ENCODE measurements at places on chromosomes 12 and 14.

DNA sequence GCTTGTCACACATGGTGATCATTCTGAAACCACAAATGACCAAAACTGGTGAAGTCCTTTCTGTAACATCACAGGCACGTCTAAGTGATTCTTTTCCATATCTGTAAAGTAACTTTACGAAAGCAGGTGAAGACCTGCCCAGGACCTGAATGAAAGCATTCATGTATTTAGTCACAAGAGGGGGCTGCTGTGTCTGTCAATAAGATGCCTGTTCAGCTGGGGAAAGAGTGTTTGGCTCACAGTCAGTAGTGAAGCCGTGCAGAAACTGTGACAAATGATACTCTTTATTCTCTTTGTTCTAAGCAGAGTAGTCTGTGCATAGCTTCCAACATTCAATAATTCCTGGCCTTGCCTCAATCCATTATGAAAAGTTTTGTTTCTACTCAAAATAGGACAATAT is 373.5 kb upstream of the OR4E1 start:
- peak; percentile 85 for DNase-seq

DNA sequence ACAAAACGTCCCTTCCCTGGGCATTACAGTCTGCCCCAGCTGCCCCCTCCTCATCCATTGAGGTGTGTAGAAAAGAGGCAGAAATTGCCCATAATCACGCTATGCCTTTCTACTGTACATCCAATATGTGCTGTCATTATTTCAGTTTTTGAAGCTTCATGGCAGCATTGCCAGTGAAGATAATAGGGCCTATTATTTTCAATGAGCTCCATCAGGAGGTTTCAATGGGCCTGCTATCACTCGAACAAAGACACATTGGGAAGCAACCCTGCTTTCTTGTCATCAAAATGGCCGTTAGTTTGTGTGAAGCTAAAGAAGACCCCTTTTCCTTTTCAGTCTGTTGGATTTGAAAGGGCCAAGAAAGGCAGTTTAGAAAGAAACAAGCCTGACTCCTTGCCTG is 653.8 kb downstream of the NOVA1 start:
- DNase-seq, result no peak

DNA sequence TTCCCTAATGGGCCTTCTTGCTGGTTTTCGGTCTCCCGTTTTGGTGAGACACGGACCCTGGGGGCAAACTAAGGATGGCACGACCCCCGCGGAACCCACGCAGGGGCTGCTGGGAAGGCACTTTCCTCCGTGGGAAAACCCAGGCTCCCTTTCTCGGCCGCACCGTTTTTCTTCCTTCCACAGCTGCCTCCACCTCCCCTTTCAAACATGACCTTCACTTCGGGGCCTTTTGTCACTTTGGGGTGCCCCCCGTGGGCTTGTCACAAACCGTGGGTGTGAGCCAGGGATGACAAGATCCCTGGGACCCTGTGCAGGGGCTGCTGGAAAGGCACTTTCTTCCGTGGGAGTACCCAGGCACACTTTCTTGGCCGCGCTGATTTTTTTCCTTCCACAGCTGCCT is 268.7 kb downstream of the ALG10 start:
- no peak for DNase-seq

DNA sequence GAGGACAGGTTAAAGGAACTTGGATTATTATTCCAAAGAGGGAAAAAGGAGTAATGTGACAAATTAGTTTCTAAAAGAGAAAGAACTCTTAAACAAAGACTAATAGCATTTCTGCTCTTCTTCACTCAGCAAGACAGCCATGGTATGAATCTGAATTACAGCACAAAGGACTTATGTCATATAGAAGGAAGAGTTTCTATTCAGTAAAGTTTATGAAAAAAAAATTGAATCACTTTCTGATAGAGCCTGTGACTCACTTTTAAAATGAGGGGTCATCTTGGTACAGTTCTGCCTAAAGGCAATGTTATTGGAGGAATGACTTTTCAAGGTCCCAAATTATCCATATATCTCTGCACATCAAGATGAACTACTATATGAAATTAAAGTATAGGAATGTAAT is 101.7 kb downstream of the DUSP6 start:
- DNase-seq, result no peak

DNA sequence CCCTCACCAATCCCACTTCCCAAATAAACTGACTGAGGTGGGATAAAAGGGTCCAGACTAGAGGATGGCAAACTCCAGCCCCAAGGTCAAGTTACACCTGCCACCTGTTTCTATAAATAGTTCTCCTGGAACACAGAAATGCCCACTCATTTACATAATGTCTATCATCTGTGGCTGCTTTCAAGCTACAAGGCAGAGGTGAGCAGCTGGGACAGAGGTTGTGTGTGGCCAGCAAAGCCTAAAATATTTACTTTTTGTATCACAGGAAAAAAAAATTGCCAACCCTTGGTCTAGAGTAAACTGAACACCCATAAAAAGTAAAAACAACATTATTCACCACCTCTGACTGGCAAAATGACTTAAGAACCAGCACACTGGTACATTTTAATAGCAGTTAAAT is 269.4 kb downstream of the RGS6 start:
- DNase-seq, result no peak

GRCh38 chr12:128079-128478 is 61.5 kb downstream of the IQSEC3 start:
- DNase-seq, result no peak

GRCh38 chr12:131049549-131050339 is 96.0 kb downstream of the ADGRD1 start:
- no peak for DNase-seq

- DNase-seq, result no peak
Observed at GRCh38 chr14:65776193-65776852, 363.8 kb downstream of the FUT8 start.

DNA sequence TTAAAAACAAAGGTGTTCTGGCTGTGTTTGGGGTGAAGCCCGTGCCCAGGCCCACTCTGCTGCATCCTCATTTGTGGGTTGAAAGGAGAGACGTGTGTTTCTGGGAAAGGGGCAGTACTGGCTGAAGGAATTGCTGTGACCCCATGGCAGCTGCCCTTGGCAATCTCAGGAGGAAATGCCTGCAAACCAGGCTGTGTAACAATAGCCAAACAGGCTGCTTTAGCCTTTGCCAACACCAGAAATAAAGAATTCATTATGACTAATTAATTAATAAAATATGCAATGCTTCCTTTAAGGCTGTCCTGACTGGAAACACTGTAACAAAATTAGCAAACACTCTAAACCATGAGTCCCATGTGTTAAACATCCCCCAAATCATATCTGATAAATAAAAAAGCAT is 53.0 kb upstream of the KRR1 start:
- DNase-seq, result no peak

DNA sequence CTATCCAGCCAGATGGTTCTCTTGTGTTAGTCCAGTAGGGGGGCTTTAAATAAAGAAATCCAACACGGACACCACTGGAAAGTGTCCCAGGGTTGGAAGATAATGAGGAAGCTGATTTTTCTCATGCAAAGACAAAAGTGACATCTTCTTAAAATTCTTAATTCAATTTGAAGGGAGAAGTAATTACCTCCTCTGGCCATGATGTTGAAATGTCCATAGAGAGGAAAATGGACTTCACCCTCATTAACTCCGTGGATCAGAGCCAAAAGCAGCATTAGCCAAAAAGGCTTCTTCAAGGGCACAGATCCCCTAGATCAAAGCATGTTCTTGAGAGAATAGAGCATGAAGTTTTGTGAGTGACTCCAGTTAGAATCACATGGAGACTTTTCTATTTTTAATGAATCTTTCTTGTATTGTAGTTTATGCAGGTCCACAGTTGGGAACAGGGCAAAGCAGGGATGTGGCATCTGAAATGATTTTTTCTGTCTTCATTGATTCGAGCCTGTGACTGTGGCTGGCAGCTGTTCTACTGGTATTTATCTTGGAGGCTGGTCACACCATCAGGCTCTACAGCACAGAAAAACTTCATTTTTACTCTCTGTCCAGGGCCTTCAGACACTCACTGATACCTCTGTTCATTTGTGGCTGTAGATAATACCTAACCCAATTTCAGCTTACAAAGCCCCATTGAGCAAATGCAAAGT is 1002.5 kb downstream of the AACS start:
- DNase-seq, result no peak

DNA sequence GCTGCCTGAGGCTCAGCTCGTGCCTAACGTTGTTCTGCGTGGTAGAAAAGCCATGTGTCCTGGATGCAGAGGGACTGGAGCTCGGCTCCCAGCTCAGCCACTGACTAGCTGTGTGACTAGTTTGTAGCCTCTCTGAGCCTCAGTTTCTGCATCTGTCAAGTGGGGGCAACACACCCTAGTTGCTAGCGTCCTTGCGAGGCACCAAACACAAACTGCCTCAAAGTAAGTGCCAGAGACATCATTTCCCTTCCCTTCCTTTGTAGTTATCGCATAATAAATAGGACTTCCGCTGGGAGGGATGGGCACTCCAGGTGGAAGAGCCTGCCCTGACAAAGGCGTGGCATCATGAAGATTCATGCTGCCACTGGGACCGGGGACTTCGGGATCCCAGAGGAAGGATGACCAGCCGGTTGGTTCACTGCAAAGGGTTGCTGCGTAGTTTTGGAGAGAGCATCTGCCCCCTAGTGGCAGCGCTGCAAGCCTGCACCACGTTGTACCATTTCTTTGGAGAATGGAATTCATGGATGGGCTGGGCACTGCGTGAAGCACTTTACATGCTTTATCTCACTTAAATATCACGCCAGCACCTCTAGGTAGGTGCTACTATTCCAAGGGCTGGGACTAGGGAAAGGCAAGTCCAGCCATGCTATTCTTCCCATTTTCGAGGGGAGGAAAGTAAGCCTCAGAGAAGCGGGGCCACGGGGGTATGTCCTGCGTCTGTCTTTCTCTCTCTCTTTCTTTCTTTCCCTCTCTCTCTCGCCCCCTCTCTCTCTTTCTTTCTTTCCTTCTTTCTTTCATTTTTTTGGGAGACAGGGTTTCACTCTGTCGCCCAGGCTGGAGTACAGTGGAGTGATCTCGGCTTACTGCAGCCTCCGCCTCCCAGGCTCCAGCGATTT is 4.6 kb downstream of the CCDC197 start:
- peak; percentile 41 for DNase-seq

DNA sequence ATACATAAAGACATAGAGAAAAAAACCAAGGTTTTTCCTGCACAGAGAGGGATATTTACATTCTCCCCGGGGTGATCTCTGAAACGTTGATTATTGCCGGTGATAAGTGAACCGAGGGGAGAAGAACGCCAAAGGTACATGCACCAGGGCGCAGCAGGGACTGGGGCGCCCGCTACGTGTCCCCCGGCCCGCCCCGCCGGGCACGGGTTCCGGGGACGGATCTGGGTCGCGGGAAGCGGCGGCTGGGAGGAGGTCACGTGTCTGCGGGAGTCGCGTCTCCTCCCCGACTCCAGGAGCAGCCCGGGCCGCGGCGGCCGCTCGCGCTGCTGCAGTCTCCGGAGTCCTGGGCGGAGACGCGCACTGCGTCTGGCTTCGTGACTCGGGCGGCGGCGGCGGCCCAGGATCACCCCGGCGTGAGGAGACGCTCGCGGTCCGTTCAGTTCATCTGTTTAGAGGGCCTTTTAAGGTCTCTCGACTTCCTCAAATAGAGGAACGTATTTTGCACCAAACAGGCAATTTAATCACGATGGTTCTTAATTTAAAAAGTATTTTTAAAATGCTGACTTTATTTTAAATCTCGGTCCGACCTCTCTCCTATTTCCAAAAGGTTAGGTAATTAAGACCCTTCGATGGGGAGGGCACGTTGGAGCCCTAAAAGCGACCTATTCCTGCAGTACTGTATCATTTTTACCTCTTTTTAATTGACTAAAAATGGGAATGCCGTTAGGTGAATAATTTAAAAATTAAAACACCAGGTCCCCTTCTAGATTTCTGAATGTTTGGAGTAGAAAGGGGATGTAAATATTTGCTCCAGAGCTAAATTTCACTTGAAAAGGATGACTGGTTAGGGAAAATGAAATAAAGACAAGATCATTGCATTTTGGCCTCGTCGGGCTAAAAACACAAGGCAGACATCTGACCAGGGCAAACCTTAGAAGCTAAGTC is 1.8 kb upstream of the BHLHE41 start:
- DNase-seq, result no peak

DNA sequence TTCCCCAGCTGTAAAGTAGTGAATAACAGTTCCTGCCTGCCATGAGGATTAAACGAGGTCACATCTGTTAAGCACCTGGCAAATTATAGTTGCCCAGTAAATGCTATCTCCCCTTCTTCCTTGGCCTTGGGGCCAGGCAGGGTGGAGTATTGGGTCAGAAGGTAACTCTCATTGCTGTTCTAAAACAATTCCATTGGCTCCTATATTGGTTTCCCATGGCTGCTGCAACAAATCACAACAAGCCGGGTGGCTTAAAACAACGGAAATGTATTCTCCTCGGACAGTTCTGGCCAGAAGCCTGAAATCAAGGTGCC is 31.9 kb downstream of the MMAB start:
- DNase-seq, result no peak

DNA sequence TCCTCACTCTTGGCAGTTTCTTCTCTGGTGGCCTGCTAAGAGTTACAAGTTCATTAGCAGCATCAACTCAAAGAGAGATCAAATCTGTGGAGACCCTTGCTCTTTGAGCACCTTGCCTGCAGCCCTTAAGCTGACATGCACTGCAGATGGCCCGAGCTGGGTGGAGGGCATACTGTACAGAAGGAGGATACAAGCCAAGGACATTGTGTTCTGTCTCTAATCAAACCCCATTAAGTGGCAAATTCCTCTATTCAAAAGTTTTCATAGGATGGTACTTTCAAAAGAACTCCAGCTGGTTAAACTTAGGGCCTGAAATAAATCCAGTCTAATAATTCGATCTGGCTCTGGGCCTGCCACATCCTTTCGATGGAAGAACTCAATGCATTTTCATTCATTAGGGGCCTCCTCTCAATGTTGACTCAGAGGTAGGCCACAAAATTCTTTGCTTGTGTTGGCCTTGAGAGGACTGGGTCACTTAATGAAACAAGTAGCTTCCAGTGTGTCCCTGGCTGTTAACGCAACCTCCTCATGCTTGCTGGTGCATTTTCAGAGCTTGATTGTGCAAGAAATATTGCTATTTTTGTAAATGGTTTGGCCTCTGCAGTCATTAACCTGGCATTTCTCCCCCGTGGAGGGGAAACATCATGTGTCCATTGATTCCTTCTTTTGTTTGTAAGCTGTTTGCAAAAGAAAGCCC is 318.2 kb downstream of the NUAK1 start:
- DNase-seq, result no peak

- no peak for DNase-seq
Observed at GRCh38 chr12:16600525-16600924, 5.4 kb downstream of the LMO3 start.

GRCh38 chr14:31692376-31692781 is 131.2 kb downstream of the NUBPL start:
- no peak for DNase-seq

- DNase-seq, result no peak
Observed at GRCh38 chr14:59570122-59570521, 6.5 kb downstream of the CCDC175 start.

GRCh38 chr12:95830335-95831089 is 28.2 kb upstream of the SNRPF start:
- no peak for DNase-seq

DNA sequence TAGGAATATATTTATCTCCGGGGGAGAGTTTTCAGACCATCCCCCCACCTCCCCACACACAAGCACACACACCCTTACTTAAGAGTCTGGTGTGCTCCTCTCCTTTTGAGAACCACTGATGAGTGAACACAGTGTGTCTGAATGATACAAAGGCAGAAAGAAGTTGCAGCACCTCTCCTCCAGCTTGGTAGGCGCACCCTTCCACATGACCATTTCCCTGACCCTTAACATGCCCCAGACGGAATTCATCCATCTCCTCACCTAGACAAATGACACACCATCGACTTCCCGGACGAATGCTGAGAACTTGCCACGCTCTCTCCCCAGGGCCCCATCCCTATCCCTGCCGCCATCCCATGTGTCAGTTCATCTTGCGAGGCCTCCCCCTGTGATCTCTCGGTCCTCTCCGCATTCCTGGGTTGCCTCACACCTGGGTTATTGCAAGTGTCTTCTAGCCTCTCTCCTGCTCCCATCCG is 3.9 kb downstream of the TNFRSF1A start:
- DNase-seq, result peak; percentile 60

Data from thymus (tissue), 14 donors.